ENCODE measurements at places on chromosomes 16 and 17.

DNA sequence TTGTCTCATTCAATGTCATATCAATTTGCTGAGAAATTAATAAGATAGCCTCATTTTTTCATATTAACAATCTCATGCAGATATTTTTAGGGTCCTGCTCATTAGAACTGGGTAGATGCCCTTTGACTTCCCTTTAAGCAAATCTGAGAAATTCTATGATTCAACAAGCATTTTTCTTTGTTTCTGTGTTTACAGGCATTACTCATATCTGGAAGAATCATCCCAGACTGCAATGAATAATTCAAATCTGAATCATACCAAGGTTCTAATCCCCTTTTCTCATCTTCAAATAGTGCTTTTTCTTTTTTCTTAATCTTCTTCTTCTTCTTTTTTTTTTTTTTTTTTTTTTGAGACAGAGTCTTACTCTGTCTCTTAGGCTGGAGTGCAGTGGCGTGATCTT is 69.2 kb upstream of the KIFC3 start:
- DNase-seq, result peak; percentile 87

- no peak for DNase-seq
Measured at GRCh38 chr16:69315486-69316311, 4.5 kb downstream of the VPS4A start.

- peak; percentile 96 for DNase-seq
Measured at GRCh38 chr17:67779098-67779672, 46.1 kb upstream of the BPTF start.

DNA sequence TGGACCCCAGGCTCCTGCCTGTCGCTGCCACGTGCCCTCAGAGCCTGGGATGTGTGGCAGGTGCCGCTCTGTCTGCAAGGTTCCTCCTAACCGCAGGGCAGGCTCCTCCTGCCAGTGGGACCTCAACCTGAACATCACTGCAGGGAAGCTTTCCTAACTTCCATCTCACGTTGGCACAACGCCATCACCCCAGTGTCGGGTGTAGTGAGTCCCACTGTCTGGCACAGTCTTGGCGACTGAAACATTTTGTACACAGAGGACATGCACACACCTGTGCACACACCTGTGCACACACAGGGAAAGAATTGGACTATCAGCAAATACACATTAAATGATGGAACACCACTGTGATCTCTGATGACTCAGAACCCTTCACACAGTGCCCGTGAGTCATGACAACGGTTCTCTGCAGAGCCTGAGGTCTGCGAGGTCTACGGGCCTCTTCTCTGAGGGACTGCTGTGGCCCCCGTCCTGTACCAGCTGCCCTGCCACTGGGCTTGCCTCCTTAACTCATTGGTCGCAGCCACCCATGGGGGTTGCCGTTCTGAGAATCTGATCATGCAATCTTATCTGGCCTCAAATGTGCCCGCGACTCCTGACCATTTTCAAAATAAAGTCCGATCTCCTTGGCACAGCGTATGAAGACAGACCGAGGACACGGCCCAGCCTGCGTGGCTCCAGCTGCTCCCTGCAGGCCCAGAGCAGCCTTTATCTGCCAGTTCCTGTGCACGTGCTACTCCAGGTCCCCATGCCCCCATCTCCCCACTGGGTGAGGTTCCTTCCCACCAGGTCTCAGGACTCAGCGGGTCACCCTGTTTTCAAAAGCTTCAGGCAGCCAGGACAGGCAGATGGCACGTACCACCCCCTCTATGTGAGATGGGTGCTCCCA is 7.6 kb downstream of the CCDC57 start:
- DNase-seq, result peak; percentile 85

DNA sequence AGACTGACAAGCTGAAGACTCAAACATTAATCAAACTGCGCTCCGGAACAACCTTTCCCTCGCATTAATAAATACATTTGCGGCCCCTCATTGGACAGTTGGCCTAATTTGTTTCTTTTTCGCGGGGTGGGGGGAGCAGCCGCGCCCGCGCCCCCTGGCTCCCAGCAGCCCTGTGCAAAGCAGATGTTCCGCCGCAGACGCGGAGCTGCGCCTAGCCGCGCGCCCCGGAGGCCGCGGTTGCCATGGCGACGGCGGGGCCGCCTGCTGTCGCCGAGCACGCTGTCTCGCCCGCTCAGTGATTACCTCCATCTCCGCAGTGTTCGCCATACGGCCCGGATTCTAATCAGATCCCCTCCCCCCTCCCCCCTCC is 25.5 kb downstream of the COPZ2 start:
- no peak for DNase-seq

DNA sequence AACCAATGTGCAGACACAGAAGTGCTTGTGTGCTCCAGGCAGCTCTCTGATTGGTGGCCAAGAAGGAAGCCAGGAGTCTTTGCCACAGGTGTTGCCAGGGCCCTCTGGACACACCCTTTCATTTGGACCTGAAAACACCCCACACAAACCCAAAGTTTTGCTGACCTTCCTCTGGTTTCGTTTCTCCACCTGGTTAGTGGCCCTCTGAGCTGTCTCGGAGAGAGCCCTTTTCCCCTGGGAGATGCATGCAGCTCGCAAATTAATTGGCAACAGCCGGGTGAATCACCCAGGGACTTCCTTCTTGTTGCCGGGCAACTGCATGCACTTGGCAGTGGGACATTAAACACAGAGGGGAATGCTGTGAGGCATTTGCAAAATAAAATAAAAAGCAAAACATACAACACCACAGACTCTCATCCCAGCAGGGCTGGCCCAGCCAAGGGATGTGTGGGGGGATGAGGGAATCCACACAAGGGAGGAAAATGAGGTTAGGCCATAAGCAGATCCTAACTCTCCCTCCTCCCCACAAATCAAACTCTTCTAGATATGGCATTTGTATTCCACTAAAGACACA is 286.6 kb downstream of the SOX9 start:
- DNase-seq, result peak; percentile 95

All from iris pigment epithelial cell (primary cell).